ENCODE measurements at places on chromosomes 3 and 15.
A peak's percentile ranks its signal among the peaks of the same experiment; 100 is the strongest.

- no peak for DNase-seq
Measured at GRCh38 chr3:7144697-7145308, 283.9 kb downstream of the GRM7 start.

DNA sequence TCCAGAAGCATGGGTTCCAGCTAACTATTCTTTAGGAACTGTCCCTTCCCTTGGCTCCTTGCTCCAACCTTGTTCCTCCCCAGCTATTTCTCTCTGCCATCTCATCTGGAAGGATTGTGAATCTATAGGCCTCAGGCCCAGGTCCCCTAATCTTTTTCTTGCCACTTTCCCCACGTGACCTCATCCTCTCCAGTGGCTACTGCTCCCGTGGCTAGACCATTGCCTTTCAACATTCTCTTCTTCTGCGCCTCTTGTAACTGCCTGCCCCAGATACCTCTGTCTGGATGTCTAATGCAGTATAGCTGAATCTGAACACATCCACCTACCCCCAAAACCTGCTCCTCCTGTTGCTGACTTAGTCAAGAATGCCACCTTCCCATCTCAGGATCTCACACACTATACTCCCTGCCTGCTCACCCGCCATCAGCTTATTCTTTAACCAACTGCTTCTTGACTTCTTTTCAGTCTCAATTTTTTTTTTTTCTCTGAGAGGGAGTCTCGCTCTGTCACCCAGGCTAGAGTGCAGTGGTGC lies 5.2 kb downstream of the GPX1 start:
- DNase-seq = no peak

DNA sequence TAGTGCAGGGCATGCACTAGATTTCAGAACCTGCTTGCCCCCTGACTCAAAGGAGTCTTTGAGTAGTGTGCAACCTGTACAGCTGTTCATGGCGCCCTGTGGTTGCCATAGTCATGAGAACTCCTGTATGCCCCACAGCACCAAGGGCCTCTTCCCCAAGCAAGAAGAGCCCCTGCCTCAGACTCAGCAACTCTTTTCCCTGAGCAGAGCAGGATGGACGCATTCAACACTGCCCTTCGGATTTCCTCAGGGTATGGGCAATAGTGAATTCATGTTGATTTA lies 89.7 kb upstream of the KLF13 start:
- DNase-seq = no peak

DNA sequence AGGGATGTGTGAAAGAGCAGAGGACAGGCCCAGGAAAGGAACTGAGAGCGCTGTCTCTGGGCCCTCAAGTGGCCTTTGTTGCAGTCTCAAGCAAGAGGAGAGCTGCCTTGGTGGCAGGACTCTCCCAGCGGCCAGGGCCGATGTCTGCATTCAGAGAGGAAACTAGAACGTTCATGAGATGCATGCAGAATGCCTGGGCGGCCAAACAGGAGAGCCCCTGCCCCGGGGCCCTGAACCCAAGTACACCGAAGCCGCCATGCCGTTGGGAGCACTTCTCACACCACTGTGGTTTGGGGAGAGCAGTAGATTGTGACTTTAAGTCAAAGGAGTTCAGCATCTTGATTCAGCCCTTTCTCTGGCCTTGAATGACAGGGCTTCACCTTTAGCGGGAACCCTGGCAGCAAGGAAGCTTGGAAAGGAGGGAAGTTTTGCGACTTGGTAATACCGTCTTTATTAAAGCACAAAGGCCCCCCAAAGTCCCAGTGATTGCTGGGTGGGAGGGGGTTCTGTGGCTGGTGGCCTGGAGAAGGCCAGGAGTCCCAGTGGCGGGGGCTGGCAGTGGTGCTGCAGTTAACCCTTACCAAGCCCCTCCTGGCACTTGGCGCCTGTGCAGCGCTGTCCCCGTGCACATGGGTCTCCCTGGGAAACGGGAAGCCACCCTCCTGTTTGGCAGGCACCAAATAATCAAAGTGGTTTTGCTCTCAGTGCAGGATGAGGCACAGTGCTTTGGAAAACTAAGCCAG lies 36.2 kb downstream of the SLC6A11 start:
- no peak for DNase-seq

DNA sequence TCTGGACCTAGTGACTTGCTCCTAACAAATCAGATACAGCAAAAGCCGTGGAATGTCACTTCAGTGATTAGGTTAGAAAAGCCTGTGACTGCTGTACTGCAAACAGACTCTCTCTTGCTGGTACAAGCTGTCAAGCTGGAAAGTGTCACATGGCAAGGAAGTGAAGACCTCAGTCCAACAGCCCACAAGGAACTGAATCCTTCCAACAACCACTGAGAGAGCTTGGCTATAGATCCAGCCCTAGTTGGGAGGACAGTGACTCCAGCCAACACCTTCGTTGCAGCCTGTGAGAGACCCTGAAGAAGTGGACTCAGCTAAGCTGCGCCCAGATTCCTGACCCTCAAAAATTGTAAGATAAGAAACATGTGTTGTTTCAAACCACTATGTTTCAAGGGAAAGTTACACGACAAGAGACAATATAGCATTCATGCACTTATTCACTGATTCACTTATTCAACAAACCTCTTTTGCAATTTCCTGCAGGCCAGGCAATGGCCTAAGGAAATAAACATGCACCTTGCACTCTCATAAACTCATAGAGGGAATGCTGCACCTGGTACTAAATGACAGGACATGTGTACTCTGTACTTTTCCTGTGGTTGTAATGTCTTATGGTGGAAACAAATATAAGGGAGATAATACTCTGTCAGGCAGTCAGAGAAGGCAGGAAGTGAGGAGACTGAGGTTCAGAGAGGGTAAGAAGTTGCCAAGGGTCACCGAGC lies 142.9 kb downstream of the CADPS start:
- DNase-seq = no peak

- DNase-seq = peak; percentile 62
Measured at GRCh38 chr3:108103886-108104797, 13.3 kb upstream of the CD47 start.

GRCh38 chr3:54957711-54958110 lies 29.9 kb upstream of the LRTM1 start:
- DNase-seq = no peak

DNA sequence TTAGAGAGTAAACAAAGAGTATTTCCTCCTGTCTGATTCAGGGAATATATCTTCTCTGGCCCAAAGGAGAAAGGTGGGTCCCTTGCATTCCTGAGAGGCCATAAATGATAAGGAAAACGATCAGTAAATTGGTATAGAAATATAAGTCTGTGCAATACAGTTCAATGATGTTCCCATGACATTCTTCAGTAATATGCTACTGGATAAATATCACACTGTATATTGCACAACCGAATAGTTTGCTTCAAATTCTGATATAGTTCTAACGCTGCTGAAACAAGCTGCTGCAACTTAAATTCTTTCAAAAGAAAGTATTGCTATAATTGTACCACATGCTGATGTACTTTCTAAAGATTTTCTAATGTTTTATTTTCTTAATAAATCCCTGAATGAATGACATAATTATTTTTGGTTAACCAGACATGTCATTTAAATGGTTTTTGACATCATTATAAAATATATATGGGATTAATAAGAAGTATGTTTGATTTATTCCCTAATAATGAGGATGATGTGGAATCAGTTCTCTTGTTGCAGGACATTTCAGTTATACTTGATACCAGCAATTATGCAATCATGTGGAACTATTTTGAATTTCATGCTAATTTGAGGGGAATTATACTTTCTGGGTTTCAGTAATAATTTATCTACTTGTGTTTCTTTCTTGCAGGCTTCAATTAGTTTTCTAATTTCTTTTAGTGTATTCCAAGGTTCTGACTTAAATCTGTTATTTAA lies 44.9 kb downstream of the FGF7 start:
- DNase-seq = no peak

- DNase-seq = peak; percentile 32
Measured at GRCh38 chr15:25710184-25710583, 152.9 kb downstream of the ATP10A start.

- DNase-seq = no peak
Measured at GRCh38 chr3:187799942-187800641, 54.8 kb upstream of the BCL6 start.

DNA sequence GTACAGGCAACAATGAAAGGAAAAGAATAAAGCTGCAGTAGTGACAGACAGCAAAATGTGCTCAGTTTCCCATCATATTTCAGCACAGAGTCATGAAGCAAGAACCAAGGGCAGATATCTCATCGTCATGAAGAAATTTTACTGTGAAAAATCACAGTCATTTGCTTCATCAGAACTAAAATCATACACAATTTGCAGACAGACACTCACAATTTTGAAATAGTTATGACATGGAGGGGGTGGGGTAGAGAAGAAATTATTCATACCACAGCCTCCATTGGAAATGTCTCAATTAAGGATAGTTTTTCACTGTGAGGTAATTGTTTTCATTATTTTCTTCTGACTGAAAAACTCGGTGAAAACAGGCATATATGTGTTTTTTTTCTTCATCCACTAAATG lies 78.8 kb upstream of the CNTN3 start:
- DNase-seq = no peak

All from tongue (tissue), 3 donors.